Kidney glomerular epithelial cell (primary cell): ENCODE measurements at places on chromosomes 16 and 17.

GRCh38 chr17:69540356-69540755, 125.9 kb downstream of the MAP2K6 start:
- DNase-seq: no peak

- DNase-seq: no peak
Measured at GRCh38 chr16:3074860-3075522, 9.6 kb downstream of the IL32 start.

DNA sequence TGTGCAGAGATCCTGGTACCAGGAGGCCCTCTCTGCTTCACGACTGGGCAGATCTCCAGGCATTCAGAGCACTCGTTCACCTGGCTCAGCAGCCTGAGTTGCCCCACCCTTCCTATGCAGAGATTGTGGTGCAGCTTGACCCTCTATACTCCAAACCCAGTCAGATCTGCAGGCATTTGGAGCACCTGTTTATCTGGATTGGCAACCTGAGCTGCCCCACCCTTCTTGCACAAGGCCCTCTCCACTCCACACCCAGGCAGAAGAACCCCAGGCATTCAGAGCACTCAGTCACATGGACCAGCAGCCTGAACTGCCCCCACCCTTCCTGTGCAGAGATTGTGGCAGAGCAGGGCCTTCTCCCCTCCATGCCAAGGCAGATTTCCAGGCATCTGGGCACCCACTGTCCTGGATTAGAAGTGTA, 88.4 kb upstream of the CDH5 start:
- DNase-seq: no peak

- DNase-seq: no peak
Measured at GRCh38 chr16:62863139-62863538, 826.9 kb upstream of the CDH8 start.

DNA sequence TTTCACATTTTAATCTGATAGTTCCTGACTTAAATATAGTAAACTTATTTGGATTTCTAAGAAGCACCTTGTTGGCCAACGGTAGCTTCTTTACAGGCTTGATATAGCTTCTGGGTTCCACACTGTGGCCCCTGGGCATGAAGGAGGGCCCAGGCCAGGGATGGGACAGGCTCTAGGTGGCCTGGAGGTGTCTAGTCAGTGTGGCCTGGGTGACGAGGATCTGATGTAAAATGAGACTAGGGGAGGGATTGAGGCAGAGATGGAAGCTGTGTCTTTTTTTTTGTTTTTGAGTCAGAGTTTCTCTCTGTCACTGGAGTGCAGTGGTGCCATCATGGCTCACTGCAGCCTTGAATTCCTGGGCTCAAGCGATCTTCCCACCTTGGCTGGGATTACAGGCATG, 187.0 kb downstream of the PRKCB start:
- DNase-seq: no peak

DNA sequence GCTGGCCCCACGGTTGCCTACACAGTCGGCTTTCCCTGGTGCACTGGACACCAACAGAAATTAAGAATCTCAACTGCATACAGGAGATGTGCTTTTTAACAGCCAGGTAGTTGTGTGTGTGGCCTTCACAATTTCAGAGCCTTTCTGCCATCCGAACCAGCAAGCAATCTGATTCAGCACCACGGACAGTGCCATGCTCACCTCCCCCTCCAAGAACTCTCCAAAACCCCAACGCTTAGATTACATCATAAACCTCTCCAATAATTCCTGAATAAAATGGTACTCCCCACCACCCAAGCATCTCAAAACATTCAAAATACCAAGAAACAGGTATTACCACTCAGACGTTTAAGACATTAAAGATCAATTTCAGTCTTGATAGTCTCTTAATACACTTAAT, 31.8 kb downstream of the USP7 start:
- DNase-seq: peak; percentile 5

DNA sequence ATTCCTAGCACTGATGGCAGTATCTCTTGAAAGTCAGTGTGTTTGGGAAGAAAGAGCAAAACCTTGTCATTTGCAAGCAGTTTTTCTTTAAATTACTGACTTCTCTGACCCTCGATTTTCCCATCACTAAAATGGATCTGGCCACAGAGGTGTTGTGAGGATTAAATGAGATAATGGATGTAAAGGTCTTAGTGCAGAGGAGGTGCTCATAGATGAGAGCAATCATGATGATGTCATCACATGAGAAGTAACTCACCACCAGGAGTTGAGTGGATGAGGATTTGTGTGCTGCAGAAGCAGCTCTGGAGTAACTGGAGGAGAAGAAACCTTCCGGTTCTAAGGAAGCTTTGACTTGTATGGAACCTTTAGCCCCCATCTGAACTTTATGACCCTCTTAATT, 30.6 kb downstream of the PITPNM3 start:
- DNase-seq: no peak

DNA sequence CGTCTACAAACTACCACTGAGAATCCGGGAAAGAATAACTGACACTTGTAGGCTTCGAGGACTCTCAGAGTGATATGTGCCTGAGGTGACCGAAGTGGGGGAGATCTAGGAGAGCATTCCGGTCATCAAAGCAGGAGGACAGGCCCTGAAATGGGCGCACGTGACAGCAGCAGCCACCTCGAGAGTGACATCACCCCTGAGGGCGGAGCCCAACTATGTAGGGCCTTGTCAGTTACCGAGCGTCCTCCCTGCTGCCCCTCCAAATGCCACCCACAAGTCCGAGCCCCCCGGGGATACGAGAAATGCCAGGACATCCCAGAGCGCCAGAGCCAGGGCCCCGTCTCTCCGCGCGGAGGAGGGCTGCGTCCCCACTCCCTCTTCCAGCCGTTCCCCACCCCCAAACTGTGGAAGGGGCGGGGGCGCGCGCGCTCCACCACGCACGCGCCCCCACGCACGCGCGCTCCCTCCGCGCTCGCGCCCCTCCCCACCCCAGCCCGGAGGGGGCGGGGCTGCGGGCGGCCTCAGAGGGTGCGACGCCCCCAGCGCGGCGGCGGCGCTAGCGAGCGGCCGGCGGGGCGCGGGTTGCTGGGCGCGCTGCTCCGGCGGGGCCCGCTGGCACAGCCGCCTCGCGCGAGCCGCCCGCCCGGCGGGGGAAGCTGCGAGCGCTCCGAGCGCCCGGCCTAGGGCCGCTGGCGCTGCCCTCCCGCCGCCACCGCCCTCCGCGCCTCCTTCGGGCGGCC, at the start of gene TANC2:
TSS of gene TANC2 (plus strand) at position 550 of the 740 bp plus-strand sequence. CDS start 43,325 bp downstream, outside the sequence.
- peak; percentile 71 for DNase-seq

DNA sequence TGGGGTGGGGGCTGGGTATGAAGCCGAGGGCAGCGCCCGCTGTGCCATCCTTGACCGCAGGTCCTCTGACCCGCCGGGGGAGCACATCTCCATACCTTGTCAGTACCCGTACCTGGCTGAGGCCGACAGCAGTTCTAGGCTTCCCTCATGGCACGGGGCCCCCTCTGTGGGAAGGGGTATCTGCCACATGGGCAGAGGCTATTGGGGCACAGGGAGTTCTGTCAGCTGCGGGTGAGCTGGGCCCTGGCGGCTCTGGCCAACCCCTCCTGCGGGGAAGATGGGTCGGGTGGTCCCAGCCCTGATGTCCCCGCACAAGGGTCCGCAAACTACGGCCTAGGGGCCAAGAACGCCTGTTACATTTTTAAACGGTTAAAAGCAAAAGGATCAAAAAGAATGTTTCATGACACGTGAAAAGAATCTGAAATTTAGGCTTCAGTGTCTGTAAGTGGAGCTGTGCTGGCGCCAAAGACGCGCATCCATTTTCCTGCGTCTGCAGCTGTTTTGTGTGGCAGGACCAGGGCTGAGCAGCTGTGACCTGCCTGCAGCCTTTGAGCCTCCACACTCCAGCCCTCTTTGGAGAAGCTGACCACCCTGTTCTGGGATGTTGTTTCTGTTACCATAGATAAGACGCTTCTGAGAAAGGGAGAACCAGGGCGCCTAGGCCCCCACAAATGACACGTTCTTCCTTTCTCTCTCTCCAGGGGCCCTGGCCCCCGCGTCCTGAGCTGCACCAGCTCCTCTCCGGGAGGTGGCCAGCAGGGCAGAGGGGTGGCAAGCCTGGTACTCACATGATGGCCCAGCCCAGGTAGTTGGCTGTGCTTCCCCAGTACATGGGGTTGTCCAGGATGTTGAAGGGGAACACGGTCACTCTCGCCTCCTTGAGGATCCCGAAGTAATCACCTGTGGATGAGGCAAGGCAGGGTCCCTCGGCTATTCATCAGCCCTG, 12.7 kb upstream of the RASD1 start:
- no peak for DNase-seq

DNA sequence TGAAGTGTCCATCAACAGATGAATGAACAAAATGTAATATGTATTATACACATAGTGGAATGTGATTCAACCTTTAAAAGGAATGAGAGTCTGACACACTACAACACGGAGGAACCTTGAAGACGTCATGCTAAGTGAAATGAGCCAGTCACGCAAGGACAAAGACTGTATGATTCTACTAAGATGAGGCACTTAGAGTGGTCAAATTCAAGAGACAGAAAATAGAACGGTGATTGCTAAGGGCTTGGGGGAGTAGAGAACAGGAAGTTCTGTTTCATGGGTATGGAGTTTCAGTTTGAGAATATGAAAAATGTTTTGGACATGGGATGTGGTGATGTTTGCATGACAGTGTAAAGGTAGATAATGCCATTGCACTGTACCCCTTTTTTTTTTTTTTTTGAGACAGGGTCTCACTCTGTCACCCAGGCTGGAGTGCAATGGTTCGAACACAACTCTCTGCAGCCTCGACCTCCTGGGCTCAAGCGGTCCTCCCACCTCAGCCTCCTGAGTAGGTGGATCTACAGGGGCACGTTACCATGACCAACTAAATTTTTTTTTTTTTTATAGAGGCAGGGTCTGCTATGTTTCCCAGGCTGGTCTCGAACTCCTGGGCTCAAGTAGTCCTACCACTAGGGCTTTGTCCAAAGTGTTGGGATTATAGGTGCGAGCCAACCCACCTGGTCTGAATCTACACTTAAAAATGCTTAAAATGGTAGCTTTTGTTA, 2.9 kb upstream of the CCDC102A start:
- DNase-seq: no peak

GRCh38 chr17:79089720-79090442, 15.3 kb downstream of the ENGASE start:
- no peak for DNase-seq

DNA sequence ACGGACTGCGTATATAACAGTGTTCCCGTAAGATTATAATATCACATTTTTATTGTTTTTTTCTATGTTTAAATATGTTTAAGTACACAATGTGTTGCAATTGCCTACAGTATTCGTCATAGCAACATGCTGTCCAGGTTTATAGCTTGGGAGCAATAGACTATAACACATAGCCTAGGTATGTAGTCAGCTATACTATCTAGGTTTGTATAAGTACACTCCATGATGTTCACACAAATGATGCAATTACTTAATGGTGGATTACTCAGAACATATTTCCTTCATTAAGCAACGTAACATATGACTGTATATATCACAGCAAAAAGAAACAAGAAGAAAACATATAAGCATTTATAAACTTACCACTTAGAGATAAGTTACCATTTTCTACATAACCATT, 160.0 kb downstream of the CBLN1 start:
- no peak for DNase-seq

- peak; percentile 36 for DNase-seq
Measured at GRCh38 chr17:44501866-44502375, 1.3 kb downstream of the GPATCH8 start.

DNA sequence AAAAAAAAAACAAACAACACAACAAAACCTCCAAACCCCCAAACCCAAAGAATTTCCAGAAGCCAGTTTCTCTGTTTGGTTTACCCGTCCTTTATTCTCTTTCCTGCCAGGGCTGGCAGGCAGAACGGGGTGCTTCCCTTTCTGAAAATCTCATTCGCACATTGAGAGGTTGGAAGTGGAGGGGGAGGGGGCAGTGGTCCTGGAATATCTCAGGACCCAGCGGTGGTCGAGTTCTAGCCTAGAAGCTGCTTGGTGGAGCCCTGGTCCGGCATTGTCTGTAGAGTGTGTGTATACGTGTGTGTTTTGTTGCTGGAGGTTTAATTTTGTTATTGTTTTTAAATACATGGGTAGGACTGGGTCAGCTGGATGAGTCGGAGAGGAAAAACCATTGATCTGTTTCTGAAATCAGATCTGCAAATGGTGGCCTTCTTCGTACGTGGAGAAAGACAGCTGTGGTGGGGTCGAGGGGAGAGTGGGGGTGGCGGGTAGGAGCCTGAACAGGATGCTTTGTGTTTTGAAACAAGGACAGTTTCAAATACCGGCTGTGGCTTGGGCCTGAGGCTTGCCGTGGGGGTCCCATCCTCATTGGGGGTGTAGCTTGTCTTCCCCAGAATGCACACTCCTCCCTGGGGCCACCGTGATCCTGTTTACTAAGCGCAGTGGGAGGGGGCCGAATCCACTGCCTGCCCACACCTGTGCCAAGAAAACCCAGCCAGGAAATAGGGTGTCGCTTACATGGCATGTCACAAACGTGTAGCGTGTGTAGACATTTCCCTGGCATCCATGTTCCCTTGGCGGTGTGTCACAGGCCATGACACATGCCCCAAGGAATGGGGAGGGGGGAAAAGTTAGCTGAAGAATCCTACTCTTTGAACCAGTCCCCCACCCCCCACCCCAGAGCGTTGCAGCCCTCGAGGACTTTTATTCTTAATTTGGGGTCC, 1.6 kb downstream of the CMIP start:
- no peak for DNase-seq

- no peak for DNase-seq
Measured at GRCh38 chr17:57114085-57114673, 29.1 kb downstream of the AKAP1 start.

GRCh38 chr16:31861455-31861854, 12.2 kb upstream of the ZNF267 start:
- no peak for DNase-seq

- no peak for DNase-seq
Measured at GRCh38 chr17:40541873-40542557, 23.3 kb downstream of the CCR7 start.

GRCh38 chr16:89741342-89742014, 20.1 kb downstream of the ZNF276 start:
- DNase-seq: no peak

DNA sequence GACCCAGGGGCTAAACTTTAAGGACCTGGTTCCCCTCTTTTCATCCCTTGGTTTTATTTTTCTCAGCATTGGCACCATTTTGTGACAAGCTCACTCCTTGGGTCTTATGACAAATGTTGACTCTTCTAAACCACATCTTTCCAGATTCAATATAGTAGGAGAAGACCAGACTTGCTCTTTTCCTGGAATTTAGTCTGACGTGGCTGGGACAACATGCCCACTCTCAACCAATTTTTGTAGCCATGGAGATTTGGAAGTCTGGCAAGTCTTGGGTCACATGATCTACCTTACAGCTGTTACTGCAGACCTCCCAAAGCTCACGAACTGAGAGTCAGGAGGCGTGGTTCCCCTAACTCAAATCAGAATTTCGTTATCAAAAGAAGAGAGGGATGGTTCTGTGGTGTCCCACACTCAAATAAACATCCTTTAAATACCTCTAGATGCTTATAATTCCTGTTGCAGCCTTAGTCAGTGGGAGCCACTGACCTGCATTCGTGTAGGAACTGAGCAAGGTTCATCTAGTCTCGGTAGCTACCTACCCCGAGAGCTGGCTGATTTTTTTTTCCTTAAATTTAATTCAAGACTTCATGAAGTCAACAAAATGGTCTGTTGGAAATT, 683.5 kb downstream of the MAF start:
- DNase-seq: no peak
